NCI-H2227 treated with DMSO at 0.1 percent for 48 hours (cell line): ENCODE measurements at places on chromosomes 2 and 18.

GRCh38 chr2:218003281-218003944, 618 bp upstream of the TNS1 start:
- DNase-seq, result no peak

DNA sequence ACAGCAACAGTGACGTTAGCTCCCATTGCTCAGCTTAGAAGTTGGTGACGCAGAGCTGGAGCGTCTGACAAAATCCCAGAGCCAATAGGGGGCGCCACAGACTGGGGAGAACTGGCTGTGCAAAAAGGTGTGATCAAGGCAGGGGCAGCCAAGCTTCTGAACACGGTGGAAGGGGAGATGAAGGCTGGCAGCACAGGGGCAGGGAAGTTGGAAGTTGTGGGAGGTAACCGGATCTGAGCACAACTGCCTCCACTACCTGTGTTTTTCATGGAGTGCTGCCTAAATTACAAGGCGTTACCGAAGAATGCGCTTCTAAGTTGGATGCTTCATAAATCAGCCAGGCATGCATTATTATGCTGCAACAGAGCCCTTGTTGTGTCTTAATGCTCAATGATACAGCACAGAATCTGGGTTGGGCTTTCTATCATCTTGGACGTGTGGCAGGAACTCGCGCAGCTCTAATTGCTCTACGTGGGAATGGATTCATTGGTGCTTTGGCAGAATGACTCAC, 370.0 kb downstream of the SLC4A3 start:
- peak; percentile 69 for DNase-seq

GRCh38 chr2:84942964-84943421, 28.0 kb upstream of the KCMF1 start:
- no peak for DNase-seq

GRCh38 chr18:1663879-1664705, 759.4 kb downstream of the ADCYAP1 start:
- DNase-seq, result no peak

DNA sequence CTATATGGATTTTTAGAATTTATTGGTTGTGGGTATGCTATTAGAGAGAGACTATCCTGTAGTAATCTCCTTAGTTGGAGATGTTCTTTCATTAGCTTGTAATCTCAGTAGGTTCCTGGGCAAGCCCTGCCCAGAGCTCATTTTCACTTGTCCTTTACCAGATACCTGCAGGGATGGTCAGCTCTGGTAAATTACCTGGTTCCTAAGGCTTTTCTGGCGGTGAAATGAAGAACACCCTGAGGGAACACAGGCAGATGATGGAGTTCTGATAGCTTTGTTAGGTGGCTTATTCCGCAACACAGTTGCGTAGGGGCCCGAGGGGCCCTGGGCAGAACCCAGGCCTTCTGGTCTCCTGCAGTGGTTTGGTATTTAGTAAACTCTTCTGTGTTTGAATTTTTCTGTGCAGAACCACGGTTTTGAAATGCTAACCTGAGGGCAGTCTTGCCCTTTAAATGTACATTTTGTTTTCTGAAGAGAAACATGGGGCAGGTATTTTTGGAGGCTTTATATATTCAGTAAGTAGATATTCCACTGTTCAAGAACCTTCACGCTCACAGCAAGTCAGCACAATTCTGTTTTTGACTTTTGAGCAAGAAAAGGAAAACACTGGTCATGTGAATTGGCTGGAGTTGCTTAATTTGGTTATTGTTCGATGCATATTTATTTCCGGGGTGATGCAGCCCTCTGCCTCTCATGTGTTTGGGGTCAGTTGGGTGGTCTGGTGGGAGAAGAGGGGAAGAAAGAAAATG, 22.4 kb downstream of the ZNF532 start:
- no peak for DNase-seq

- no peak for DNase-seq
Measured at GRCh38 chr2:181131584-181131983, 151.2 kb downstream of the UBE2E3 start.

DNA sequence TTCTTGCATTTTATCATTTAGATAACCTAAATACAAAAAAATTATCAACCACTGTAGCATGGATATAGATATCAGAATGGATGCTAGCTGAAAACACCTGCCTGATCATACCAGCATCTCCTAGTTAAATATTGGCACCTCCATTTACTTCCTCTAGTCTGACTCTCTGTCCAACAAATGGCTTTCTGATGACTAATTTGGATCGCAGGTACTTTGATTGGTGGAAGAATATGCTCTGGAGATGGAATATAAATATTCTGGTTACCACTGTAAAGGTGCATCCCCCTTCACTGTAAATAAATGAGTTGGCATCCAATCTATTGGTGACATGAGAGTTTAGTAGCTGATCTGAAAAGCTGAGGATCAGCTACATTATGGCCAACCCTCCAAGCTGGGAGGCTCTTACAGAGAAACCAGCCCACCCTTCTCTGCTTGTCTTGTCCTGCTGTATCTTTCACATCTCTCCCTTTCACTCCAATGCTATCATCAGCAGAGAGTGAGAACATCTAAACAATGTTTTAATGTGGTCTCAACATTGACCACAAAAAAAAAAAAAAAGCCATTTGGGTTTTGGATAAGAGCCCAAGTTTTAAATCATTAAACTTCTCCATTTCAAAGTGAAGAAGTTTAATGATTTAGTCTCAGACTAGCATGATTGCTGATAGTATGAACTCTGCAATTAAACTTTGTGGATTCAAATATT, 90.5 kb downstream of the PMAIP1 start:
- DNase-seq, result no peak

- DNase-seq, result no peak
Measured at GRCh38 chr2:234632527-234633391, 135.9 kb upstream of the ARL4C start.

- DNase-seq, result no peak
Measured at GRCh38 chr2:124967325-124967724, 942.2 kb downstream of the CNTNAP5 start.

- DNase-seq, result no peak
Measured at GRCh38 chr2:187435756-187436155, 12.3 kb downstream of the CALCRL start.
